ENCODE measurements at places on chromosomes 7 and 10.
A peak's percentile ranks its signal among the peaks of the same experiment; 100 is the strongest.

DNA sequence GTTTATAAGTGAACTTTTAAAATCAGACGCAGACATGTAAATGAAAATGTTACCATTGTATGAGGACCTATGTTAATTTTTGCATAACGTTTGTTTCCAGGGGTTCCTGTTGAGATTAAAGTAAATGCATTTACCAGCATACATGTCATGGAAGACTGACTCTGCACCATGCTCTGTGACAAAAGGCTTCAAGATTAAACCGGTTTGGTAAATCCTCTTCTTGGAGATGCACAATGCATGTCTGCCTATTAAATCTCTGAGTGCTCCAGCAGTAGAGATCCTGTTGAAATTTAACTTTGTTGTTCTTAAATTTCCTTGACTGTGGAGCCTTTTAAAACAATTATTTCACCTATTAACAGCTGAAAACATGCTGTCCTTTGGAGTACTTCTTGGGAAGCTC lies 36.5 kb upstream of the JAZF1 start:
- no peak for DNase-seq

DNA sequence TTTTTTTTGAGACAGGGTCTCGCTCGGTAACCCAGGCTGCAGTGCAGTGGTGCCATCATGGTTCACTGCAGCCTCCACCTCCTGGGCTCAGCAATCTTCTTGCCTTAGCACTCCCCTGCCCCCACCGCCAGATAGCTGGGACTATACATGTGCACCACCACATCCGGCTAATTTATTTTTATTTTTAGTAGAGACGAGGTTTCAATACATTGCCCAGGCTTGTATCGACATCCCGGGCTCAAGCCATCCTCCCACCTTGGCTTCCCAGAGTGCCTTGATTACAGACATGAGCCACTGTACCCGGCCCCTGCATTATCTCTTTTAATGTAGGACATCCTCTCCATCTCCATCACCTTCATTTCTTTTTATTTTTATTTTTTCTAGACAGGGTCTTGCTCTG lies 213.3 kb downstream of the CUX1 start:
- no peak for DNase-seq

- peak; percentile 40 for DNase-seq
These were observed 57.0 kb downstream of the YKT6 start for GRCh38 chr7:44257618-44258422.

GRCh38 chr7:22480523-22481075 lies 19.4 kb downstream of the STEAP1B start:
- no peak for DNase-seq

- no peak for DNase-seq
These were observed 84.7 kb downstream of the SEM1 start for GRCh38 chr7:96624954-96625353.

GRCh38 chr7:155002411-155003091 lies 373 bp downstream of the PAXIP1 start:
- DNase-seq = no peak

DNA sequence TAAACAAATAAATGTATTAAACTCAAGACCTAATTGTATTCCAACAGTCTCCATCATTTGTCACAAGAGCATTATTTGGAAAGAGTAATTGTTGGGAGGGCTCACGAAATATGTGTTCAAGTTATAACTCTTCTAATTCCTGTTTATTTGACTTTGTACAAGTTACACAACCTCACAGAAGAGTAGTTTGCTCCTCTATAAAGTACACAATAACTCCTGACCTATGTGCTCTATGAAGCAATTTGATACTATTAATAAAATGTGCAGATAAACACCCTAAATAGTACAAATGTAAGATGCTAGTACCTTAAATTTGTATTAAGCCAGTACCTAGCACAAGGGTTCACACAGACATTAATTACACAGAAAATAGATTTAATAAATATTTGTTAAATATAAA lies 285.8 kb downstream of the LRRTM3 start:
- no peak for DNase-seq

DNA sequence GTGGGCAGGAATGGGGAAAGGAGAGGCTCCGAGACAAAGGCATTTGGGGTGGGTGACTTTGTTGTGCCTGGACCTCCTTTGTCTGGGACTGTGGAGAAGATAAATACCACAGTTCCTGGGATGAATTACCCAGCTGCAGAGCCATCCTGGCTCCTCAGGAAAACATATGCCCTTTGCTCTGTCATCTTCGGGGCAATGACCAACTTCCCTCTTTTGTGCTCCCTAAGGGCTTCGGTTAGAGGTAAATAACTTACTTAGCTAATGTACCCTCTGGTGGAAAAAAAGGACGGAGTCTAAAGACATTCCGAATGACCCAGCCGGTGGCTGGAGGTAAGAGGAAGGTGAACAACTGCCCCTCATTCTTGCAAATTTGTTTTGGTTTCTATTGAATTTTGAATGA lies 345.7 kb downstream of the GATA3 start:
- no peak for DNase-seq

DNA sequence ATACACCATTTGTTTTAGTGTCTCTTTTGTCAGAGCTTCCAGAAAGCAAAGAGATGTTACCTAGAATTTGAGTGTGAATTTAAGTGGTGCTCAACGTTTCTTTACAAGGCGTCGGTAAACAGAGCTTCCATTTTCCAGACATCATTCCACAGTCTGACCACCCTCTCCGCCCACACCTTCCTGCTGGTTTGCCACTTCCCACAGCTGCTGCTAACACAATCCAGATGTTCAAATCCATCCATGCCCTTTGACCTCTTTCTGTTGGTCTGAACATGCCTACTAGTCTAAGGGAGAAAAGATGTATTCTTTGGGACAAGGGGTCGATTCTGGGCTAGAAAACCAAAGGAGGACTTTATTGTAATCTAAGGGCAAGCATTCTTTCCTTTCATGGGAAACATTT lies 86.1 kb downstream of the FAM107B start:
- no peak for DNase-seq

DNA sequence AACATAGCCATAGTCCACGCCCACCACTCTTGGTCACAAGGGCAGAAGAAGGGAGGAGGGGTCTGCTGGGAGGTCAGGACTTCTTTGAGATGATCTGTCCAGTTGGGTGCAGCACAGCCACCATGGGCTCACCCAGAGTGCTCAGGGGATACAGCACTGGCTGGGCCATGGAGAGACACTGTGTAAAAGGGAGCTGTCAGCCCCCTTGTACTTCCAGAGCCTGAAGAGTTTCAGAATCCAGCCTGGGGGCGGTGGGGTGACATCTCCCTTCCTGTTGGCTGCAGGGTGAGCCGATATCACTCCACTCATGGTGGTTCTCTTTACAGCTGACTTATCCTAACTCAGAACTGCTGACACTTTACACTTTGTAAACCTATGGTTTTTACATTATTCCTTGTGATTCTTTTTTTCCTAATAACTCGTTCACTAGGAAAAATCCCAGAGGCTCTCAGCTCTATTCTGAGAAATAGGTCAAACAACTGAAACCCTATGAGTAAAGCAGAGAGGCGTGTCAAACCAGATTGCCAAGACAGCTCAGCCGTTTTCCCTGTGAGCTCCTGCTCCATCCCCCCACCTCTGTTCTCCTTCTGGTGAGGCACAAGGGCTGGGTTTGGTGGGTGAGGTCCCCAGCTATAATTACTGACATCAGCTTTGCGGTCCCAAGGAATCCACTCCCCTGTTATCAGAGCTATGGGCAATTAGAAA lies 3.2 kb upstream of the MRPS24 start:
- no peak for DNase-seq

GRCh38 chr7:36448781-36449379 lies 59.2 kb downstream of the ANLN start:
- no peak for DNase-seq

GRCh38 chr10:83953589-83953988 lies 185.7 kb upstream of the GHITM start:
- no peak for DNase-seq
